ENCODE measurements at places on chromosomes 11 and 22. TPM values are rescaled to one million over a fixed set of nuclear protein-coding genes. Genes with fewer than 3 reads are reported as not detected.

- DNase-seq, result no peak
These were observed 538.2 kb downstream of the LRRC4C start for GRCh38 chr11:40921246-40921645.

- no peak for DNase-seq
These were observed 7.1 kb upstream of the ADORA2A start for GRCh38 chr22:24420072-24420976.

DNA sequence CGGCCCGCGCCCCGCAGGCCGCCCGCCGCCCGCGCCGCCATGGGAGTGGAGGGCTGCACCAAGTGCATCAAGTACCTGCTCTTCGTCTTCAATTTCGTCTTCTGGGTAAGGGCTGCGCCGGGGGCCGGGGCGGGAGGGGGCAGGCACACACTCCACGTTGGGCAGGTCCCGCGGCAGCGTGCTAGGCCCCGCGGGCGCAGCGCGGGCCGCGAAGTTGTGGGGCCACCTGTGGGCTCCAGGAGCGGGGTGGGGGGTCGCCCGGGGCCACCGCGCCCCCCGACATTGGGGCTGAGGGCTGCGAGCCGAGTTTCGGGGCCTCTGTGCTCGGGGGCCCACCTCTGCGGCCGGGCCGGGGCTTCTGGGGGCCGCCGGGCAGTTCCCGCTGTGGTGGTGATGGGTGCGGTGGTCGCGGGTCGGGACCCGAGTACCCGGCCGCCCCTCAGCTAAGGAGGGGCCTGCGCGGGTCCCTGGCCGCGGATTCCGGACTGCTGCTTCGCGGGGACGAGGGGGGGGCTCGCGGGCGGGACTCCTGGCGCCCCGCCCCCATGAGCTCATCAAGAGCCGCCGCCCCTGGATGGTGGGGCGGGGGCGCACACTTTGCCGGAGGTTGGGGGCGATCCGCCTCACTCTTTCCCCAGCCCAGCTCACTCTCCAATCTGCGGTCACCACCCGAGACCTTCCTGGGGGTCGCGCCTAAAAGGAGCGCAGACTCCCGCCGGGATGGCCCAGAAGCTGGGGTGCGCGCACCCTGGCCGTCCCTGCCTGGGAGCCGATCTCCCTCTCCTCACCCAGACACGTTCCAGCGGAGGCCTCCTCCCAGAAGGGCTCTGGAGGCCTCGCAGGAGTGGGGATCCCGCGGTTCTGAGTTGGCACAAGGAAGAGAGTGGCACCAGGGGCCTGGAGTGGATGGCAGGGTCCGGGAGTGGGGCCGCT is 667 bp downstream of the CD81 start:
- DNase-seq, result no peak

DNA sequence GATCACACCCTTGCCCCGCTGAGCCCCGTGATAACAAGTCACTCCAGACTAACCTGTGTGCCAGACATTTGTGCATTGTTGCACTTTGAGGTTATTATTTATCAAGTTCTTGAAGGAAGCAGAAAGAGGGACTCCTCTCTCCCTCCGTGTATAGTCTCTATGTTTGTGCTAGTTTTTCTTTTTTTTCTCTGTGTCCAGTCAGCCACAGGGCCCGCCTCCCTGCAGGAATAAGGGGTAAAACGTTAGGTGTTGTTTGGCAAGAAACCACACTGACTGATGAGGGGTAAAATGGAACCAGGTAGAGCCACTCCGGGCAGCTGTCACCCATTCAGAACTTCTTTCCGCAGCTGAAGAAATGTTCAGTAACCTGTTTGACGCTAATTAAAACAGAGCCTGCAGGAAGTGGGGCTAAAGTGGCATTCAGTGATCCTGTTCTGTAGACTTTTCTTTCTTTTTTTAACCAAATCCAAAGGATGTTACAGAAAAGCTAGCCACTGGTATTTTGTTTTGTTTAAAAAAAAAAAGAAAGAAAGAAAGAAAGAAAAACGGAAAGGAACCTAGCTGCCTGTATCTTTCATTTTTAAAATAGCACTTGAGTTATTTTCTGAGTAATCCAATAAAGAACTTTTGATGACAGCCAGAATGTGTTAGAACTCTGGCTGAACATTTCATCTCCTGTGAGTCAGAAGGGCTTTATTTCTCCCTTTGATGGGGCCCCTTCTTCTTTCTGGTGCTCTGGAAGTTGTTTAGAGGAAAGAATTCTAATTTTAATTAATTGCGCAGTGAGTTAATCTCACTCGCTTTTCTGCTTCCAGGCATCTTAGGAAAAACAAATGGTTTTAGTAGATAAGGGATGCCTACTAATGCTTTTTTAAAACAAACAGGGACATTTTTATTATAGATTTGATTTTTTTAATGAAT is 58.2 kb downstream of the COMMD9 start:
- no peak for DNase-seq

DNA sequence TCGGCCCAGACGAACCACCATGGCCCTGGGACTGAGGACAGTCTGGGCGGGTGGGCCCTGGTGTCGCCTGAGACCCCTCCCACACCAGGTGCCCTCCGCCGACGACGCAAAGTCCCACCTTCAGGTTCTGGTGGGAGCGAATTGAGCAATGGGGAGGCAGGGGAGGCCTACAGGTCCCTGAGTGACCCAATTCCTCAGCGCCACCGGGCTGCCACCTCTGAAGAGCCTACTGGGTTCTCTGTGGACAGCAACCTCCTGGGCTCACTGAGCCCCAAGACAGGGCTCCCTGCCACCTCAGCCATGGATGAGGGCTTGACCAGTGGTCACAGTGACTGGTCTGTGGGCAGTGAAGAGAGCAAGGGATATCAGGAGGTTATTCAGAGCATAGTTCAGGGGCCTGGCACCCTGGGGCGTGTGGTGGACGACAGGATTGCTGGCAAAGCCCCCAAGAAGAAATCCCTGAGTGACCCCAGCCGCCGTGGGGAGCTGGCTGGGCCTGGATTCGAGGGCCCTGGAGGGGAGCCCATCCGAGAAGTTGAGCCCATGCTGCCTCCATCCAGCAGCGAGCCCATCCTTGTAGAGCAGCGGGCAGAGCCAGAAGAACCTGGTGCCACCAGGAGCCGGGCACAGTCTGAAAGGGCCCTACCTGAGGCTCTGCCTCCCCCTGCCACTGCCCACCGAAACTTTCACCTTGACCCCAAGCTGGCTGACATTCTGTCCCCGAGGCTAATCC is 2.8 kb downstream of the ARHGEF17 start:
- no peak for DNase-seq

Gene OR8G5
- not detected for total RNA-seq

- DNase-seq, result no peak
These were observed 508.2 kb downstream of the FAM181B start for GRCh38 chr11:82225502-82225901.

DNA sequence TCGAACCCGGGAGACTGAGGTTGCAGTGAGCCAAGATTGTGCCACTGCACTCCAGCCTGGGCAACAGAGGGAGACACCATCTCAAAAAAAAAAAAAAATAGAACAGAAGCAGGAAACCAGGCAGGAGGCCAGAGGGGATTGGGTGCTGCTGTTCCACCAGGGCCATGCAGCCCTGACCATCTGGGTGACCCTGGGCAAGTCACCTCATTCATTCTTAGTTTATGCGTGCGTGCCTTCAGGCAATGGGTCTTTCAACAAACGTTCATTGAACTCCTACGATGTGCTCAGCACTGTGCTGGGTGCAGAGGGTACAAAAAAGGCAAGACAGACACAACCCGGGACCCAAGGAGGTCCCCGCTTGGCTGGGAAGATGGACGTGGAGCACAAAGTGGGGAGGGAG is 18.3 kb downstream of the RPL3 start:
- DNase-seq, result no peak
